ENCODE measurements at places on chromosomes 2 and 18.
A peak's percentile ranks its signal among the peaks of the same experiment; 100 is the strongest.

GRCh38 chr2:94861308-94862152 is 9.7 kb upstream of the TEKT4 start:
- DNase-seq = no peak

DNA sequence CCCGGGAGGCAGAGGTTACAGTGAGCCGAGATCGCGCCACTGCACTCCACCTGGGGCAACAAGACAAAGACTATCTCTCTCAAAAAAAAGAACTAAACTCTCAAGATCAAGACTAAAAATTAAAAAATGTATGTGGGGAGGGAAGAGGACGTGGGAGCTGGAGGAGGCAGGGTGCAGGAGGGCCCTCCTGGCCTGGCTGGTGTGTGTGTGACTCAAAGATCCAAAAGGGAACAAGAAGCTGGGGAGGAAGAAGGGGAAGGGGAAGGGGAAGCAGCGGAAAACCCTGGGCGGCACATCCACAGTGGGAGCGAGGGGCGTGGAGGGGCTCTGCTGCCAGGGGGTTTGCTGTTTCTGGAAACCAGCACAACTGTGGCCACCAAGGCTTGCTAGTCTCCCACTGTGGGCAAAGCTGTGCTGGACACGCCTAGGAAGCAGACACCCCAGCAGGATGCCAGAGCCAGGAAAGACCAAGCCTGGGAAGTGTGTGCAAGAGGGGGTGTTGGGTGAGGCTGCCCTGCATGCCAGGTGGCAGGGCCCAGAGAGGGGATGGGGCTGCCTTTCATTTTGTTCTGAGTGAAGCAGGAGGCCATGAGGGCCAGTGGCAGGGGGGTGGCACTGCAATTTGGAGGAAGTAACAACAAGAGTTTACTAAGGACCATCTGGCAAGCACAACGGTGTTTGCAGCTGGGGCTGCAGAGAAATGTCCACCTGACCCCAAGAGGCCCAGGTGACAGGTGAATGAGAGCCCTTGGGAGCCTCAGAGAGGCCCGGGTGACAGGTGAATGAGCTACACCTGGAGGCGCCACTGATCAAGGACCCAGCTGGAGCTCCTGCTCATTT is 44.5 kb downstream of the ANO7 start:
- DNase-seq = no peak

- DNase-seq = peak; percentile 15
Observed at GRCh38 chr2:222915092-222915957, 54.5 kb downstream of the ACSL3 start.

DNA sequence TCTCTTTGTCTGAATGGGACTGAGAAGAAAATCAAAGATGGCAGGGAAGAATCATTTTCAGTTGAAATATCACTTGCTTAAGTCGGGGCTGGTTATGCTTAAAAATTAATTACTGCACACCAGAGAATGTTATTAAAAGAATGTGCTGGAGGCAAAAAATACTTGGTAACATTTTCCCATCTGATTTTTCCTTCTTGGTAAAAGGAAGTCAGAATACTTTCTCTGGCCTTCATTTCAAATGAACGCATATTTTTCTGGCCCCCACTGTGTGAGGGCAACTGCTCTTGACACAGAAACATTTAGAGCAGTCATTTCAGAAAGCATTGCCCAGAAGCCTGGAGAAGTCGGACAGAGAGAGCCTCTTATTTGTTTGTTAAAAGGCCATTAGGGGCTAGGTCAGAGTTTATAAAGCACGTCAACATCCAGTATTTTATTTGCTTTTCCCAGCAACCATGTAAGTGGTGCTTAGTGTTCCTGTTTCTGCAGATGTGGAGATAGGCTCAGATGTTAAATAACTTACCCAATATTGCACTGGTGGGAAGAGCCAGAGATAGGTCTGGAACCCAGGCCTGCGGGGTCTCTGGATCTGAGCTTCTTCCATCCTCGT is 32.9 kb upstream of the LYPD6B start:
- no peak for DNase-seq

DNA sequence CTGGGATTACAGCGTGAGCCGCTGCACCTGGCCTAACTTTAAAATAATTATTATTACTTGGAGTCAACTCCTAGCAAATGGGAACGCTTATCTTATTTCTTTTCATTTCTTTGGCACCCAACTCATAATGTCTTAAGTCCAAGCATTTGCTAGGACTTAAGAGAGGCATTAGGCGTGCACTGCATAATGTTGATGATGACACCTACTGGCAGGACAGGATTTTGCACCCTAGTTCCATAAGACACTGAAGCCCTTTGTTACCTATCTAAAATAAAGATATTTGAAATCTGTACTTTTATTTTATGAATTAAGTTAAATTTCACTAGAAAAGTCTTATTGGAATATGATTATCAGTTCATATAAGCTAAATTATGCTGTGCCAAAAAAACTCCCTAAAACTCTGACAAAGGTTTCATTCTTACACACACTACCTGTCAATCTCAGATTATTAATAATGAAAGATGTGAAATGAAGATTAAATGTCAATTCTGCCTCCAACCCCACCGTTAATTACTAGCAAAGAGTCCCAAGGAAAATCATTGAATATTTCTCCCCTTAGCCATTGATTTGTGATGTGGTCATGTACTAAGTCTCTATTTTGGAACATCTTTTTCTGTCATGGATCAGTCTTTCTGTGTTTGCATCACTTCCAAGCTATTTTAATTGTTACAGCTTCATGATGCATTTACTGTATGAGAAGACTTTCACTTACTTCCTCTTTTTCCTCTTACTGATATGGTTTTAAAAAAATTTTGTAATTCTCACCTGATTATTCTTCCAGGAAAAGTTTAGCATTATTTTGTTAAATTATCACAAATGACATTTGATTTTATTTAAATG is 12.7 kb upstream of the CDH2 start:
- DNase-seq = peak; percentile 64

GRCh38 chr2:197128897-197129296 is 181.7 kb downstream of the ANKRD44 start:
- no peak for DNase-seq

DNA sequence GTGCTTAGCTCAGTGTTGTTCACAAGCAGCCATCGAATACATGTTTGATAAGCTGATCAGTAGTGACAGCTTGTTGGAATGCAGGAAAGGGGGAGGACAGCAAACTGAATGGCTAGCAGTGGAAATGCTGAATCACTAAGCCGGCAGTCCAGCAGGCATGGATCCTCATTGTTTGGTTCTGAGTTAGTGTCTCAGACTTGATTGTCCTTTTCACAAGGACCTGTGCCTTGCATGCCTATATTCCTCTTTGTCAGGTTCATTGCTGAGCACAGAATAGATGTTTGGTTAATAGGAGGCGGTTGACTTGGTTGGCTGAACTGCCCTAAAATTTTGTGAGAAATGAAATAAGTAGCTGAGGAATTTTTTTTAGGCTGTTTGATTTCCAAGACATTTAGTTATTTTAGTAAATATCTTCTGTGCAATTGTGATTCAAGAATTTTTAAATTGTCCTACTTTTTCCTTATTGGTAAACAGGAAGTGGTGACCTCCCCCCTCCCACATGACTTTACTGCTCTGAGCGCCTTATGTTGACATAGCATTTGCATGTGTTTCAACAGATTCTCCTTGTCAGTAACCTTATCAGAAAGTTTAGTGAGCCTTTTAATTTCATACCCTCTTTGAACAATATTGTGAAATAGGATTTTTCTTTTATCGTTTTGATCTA is 21.4 kb upstream of the STON1 start:
- DNase-seq = no peak

GRCh38 chr2:71224457-71224856 is 2.4 kb downstream of the PAIP2B start:
- DNase-seq = no peak

DNA sequence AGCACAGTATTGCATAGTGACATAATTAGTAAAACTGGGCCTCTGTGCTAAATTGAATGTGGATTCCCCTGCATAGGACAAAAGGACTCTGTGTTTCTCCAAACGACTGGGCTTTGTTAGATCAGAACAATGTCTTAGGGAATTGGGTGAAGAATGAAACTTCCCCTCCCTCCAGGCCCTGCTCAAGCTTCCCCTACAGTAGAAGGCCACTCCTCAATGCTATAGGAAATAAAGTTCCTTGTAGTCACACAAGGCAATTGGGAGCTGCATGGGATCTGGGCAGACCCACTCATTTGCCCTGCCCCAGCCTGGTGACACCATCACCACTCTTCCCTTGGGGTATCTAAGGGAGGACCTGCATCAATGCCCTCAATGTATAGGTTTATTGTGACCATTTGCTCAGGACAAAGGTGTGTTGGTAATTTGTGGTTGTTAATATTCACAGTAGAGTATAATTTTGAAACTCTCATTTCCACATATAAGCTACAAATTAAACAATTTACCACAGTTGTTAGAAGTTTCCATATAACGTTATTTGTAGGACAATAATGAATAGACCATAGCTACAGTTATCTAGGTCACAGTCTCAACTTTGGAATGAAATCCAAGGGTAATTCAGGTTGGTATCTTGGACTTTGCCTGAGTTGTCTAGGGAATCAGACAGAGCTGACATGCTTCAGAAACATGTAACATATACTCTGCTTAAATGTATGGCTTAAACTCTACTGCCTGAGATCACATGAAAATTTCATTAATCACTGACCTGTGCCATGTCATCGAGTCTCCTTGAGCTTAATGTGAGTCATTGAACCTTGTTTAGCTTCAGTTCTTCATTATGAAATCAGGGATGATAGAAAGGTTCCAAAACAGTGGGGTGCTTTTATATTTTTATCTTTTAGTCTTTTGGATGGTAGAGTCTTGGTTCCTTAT is 64.8 kb upstream of the DARS1 start:
- DNase-seq = no peak

DNA sequence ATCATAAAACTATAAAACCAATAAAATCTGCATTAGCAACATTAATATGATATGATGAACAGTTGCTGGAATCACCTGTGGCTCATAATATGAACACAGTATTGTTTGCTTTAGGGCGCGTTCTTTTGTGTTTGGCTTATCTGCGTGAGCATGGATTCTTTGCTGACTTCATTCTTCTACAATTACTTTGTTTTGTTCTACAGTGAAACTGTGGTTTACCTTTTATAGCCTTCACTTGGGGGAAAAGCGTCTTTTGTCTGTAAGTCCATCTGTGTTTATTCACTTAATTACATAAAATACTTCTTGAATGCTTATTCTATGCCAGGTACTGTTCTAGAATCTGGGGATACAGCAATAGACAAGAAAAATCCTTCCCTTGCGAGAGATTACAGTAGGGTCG is 74.0 kb upstream of the SEC11C start:
- no peak for DNase-seq

DNA sequence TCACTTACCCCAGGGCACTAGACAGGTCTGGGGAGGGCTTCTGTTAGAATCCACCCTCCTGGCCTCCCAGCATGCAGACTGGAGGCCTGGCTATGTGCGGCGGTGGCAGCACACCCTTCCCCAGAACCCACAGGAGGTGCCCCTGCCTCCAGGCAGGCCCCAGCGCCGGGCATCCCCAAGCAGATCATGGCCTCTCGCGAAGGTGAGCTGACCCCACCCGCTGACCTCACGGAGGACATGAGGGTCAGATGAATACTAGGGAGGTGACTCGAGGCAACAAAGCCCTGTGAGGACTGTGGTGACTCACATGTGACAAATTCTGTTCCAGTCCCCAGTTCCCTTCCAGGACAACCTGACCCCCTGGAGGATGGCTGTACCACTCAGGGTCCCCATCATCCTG is 1.9 kb downstream of the MAB21L4 start:
- DNase-seq = no peak

- DNase-seq = no peak
Observed at GRCh38 chr2:47664817-47665216, 118.1 kb upstream of the MSH6 start.

DNA sequence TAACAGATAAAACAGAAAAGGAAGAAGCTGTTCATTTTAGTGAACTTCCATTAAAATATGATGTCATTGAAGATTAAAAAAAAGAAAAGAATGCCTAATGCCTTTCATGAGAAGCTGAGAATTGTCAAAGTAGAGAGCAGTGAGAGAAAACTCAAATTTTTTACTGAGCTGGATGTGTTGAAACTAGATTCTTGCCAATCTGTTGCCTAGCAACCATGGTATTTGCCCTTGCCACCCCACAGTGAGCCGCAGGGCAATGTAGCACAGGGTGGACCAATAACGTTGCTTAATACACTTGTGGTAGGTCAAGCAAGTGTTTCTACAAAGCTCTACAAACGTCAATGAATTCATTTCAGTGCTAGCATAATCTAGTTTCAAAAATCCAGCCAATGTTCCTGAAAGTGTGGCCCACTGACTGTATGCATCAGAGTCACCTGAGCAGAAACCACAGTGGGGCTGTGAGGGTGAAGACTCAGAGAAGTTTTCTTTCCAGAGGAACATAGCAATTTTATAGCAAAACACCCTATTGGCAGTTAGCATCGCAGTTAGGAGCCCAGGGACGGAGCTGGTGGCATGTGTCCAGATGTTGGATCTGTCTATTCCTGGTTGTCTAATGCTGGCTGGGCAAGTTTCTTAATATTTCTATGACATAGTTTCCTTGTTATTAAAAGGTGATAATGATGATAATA is 132.2 kb downstream of the DOCK10 start:
- DNase-seq = peak; percentile 87

DNA sequence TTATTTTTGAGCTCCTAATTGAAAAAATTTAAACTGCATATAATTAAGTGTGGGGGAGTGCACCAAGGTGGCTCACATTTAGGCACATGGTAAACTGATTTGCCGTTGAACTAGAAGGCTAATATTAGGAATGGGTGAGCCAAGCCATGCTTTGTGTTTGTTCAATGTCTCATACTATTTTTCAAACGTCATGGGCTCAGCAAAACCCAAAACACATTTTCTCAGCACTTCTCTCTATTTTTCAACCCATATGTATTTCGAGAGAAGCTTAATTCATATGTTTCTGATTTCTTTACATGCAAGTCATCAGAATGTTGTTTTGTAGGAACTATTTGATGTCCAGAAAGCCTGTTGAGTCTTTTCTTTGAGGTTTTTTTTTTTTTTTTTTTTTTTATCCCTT is 291.2 kb downstream of the TCF4 start:
- DNase-seq = no peak

- DNase-seq = peak; percentile 99
Observed at GRCh38 chr2:173652767-173653431, 298.2 kb downstream of the CDCA7 start.

GRCh38 chr2:188295067-188295685 is 3.5 kb downstream of the GULP1 start:
- DNase-seq = no peak

DNA sequence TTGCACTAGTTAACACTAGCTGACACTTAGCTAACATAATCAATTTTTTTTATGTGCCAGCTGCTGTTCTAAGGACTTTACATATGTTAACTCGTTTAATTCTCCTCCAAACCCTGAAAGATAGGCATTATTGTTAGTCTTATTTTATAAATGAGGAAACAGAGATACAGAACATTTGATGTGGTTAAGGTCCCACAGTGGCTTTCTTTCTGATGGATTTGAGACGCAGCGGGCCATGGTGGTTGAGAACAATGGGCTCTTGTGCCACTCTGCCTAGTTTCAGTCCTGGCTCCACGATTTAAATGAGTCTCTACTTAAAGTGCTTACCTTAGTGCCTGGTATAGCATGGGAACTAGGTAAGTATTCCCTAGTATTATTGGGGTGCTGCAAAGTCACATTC is 201.9 kb upstream of the SPRED2 start:
- DNase-seq = no peak

Measured in RPMI7951 (cell line).